ENCODE measurements at places on chromosomes 16 and 17. TPM values are rescaled to one million over a fixed set of nuclear protein-coding genes. Genes with fewer than 3 reads are reported as not detected.
A peak's percentile ranks its signal among the peaks of the same experiment; 100 is the strongest.

GRCh38 chr17:22145605-22146178 is 453.4 kb downstream of the KCNJ18 start:
- no peaks in the 10 kb centered on the region for H3K27me3 ChIP-seq
- H3K4me1 ChIP-seq = no peaks in the 10 kb centered on the region
- H3K27ac ChIP-seq = no peak overlapping the region
- no peaks in the 10 kb centered on the region for H3K36me3 ChIP-seq
- no peak overlapping the region for H3K4me3 ChIP-seq

DNA sequence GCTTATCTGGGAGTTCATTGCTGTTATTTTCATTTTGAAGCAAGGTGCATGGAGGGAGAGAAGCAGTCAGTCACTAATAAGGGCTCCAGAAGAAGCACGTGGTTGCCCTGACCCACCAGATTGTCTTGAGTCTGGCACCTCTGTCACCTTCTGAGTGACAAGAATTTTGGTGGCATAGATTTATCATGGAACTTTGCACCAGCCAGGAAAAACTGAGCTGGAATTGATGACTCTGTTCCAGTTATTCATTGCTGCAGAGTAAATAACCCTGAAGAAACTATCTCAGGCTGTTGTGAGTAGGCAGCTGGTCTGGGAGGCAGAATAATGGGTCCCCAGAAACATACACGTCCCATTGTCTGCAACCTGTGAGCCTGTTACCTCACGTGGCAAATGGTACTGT is 44.8 kb downstream of the HSD17B2 start:
- H3K27ac ChIP-seq = no peak overlapping the region
- DNase-seq = no peak
- H3K27me3 ChIP-seq = peaks cover 20% of the 10 kb centered on the region
- H3K4me3 ChIP-seq = no peak overlapping the region
- H3K36me3 ChIP-seq = no peaks in the 10 kb centered on the region

GRCh38 chr16:19128454-19129200 is 14.9 kb downstream of the ITPRIPL2 start:
- no peaks in the 10 kb centered on the region for H3K36me3 ChIP-seq
- H3K27ac ChIP-seq = no peak overlapping the region
- peaks cover 29% of the 10 kb centered on the region for H3K4me1 ChIP-seq
- DNase-seq = no peak
- H3K4me3 ChIP-seq = no peak overlapping the region
- H3K27me3 ChIP-seq = no peaks in the 10 kb centered on the region

DNA sequence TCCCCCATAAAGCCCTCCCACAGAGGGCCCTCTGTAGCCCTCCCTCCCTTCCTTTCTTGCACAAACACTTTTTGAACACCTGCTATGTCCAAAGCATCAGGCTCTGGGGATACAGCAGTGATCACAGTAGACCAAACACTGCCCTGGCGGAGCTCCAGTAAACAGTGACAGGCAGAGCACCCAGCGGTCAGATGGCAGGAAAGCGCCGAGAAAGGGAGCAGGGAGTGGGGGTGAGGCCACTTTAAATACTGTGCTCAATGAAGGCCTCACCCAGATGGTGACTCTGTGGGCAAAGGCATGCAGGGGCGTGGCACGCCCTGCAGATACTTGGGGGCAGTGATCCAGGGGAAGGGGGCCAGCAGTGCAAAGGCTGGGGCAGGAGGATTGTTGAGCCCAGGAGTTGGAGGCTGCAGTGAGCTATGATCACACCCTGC is 7.6 kb downstream of the PRR29 start:
- no peak overlapping the region for H3K4me3 ChIP-seq
- no peaks in the 10 kb centered on the region for H3K27me3 ChIP-seq
- H3K36me3 ChIP-seq = no peaks in the 10 kb centered on the region

DNA sequence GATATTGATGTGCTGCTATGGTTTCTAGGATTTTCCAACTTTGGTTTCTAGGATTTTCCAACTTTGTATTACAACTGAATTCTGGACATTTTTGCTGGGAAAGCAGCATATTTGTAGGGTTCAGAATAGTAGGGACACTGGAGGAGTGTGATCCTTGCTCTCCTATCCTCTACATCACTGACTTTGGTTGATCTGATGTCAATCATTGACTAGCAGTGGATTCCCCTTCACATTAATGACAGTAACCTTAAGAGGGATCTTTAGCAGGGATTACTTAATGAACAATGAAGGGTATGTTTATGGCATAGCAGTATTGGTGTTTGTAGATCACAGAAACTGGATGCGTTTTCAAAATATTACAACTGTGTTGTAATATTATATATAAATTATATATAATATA is 67.4 kb downstream of the MAP2K4 start:
- no peaks in the 10 kb centered on the region for H3K36me3 ChIP-seq
- no peak overlapping the region for H3K4me3 ChIP-seq
- no peaks in the 10 kb centered on the region for H3K27me3 ChIP-seq

- H3K27ac ChIP-seq = no peak overlapping the region
- no peak for DNase-seq
- peaks cover 4% of the 10 kb centered on the region for H3K4me1 ChIP-seq
- no peak overlapping the region for H3K4me3 ChIP-seq
- H3K27me3 ChIP-seq = no peaks in the 10 kb centered on the region
Measured at GRCh38 chr16:1713933-1714332, 7.9 kb downstream of the MAPK8IP3 start.

DNA sequence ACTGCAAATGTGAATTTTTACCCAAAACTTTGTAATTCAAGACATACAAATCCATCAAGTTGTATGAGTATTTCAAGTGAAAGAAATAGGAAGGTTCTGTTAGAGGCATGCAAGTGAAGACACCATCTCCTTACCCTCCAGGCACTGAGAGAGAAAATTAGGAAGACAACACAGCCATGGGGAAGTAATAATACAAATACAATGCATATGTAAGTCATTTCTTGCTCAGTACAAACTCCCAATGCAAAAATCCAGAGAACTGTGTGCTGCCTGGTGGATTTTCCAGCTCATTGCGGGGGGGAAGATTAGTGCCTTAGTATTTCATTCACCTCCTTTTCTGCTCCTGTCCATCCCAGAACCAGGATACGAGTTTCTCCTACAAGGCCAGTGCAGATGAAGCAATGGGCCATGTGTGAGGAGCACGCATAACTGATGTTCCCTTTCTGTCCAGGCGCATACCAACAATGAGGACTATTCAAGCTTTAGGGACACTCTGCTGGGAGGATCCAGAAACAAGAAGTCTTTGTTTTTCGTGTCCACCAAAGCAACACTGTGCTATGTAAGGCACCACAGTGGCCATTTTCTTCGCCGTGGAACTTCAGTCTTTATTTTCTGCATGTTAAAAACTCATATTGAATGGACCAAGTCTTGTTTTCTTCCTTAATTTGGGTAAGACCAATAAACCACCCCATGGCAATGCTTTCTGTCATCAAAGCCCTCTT is 143.7 kb upstream of the RCVRN start:
- no peak overlapping the region for H3K27ac ChIP-seq
- H3K27me3 ChIP-seq = peaks cover 68% of the 10 kb centered on the region
- no peaks in the 10 kb centered on the region for H3K36me3 ChIP-seq
- no peak overlapping the region for H3K4me3 ChIP-seq
- no peaks in the 10 kb centered on the region for H3K4me1 ChIP-seq

DNA sequence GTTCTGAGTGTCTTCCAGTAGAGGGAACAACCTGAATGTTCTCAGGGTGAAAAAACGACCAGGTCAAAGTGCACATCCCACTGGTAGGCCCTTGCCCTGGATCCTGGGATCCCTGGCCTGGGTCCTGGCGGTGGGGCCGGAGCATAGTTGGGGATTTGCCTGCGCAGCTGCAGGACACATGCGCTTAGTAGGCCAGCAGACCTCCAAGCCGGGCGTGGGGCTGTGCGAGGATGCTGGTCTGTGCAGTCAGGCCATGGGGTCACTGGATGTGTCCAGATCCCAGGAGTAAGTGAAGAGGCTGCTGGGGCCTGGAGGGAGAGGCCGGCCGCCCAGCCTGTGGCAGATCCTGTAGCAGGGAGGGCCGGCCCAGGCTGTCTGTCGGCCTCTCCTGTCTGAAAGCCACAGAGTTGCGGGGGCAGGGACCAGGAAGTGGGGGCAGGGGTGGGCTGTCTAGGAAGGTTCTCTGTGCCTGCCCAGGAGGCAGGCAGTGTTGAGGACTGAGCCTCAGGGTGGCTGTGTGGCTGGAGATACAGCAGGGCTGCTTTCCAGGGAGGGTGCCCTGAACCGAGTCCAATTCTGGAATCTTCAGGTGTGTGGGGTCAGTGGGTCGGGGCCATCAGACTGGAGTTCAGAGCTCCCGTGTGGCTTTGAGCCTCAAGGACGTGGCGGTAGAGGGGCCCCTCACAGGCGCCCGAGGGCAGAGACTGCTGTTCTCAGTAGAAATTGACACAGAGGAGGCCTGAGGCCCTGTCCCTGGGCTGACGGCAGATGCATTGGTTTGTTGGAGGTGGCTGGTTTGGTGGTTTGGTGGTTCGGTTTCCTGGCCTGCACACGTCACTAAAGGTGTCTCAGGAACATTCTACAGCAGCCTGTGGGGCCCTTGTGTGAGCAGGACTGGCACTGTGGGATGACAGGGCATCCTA is 17.2 kb upstream of the NUDT16L1 start:
- H3K27me3 ChIP-seq = no peaks in the 10 kb centered on the region
- H3K4me1 ChIP-seq = peaks cover 25% of the 10 kb centered on the region
- H3K4me3 ChIP-seq = no peak overlapping the region
- no peaks in the 10 kb centered on the region for H3K36me3 ChIP-seq
- no peak overlapping the region for H3K27ac ChIP-seq

DNA sequence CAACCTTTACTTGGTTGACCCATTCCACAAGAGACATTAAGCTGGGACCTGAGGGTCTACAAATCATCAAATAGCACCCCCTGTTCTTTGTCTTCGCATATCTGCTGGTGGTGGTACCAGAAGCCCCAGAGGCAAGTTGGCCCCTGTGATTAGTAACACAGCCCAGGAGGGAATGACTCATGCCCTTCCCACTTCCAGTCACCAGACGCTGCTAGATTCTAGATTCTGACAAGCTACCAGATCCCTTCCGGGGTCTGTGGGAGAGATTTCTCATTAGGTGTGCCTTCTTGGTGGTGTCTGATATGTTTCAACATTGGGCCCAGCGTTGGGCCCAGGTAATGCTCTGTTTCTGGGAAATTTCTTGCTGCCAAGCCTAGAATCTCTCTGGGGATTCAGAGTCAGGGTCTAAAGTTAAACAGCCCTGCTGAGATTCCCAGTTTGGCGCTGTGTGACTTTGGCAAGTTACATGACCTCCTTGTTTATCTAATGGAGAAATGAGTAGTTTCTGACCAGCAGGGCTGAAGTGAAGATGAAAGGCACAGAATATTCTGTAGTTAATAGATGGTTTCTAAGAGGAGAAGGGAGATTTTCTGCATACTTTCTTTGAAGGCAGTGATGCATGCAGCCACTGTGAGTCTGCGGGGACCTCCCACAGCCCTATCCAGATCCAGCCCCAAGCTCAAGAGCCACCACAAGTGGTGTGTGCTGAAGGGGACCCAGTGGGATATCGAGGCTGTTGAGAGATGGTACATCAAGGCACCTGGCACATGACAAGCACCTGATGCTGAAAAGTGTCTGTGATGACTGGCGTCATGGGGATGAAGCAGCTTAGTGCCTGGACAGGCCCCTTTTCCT is 3.9 kb downstream of the TRPV2 start:
- H3K27me3 ChIP-seq = no peaks in the 10 kb centered on the region
- peak; percentile 66 for DNase-seq
- peak overlapping the region; percentile 71 for H3K27ac ChIP-seq
- no peaks in the 10 kb centered on the region for H3K36me3 ChIP-seq
- H3K4me3 ChIP-seq = peak overlapping the region; percentile 22
- H3K4me1 ChIP-seq = peaks cover 38% of the 10 kb centered on the region

DNA sequence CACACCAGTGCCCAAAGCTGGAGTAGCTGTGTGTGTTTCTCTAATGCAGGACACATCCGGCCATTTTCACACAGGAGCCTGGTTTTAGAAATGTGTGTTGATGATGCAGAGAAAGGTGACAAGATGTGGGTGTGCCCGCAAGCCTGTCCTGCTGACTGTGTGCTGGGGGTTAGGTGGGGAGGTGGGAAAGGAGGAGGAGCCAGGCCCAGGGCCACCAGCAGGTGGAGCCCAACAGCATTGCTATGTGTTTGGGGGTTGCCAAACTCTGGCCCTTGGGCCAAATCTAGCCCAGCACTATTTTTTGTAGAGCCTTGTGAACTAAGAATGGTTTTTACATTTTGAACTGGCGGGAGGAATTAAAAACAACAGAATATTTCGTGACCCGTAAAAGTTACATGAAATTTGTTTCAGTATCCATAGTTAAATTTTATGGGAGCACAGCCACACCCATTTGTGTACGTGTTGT is 61.7 kb upstream of the LGALS9 start:
- H3K27me3 ChIP-seq = no peaks in the 10 kb centered on the region
- DNase-seq = peak; percentile 44

- H3K36me3 ChIP-seq = no peaks in the 10 kb centered on the region
- no peak overlapping the region for H3K4me3 ChIP-seq
- H3K4me1 ChIP-seq = no peaks in the 10 kb centered on the region
Measured at GRCh38 chr16:86496262-86496928, 13.9 kb upstream of the FOXF1 start.

DNA sequence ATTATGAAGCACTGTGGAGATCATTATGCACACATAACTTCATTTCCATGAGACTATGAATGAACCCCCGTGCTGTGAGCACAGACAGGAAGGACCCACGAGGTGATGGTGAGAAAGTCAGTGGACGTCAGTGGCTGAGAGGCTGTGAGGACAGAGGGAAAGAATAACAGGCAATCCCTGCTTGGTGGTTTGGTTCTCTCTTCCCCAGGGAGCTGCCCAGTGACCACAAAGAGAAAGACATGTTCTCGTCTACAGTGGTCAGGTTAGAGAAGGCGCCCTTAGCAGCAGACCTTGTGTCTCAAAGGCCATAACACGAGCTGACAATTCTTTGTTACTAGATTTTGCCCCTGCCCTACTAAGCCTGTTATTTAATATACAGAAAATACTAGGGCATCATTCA is 609.2 kb downstream of the TOX3 start:
- H3K36me3 ChIP-seq = no peaks in the 10 kb centered on the region
- H3K4me3 ChIP-seq = no peak overlapping the region
- H3K27ac ChIP-seq = no peak overlapping the region
- no peaks in the 10 kb centered on the region for H3K4me1 ChIP-seq
- H3K27me3 ChIP-seq = peaks cover 24% of the 10 kb centered on the region

- H3K4me1 ChIP-seq = no peaks in the 10 kb centered on the region
- H3K4me3 ChIP-seq = no peak overlapping the region
- DNase-seq = no peak
- no peak overlapping the region for H3K27ac ChIP-seq
- peaks cover 11% of the 10 kb centered on the region for H3K36me3 ChIP-seq
Measured at GRCh38 chr16:55572439-55572838, 6.0 kb downstream of the CAPNS2 start.

DNA sequence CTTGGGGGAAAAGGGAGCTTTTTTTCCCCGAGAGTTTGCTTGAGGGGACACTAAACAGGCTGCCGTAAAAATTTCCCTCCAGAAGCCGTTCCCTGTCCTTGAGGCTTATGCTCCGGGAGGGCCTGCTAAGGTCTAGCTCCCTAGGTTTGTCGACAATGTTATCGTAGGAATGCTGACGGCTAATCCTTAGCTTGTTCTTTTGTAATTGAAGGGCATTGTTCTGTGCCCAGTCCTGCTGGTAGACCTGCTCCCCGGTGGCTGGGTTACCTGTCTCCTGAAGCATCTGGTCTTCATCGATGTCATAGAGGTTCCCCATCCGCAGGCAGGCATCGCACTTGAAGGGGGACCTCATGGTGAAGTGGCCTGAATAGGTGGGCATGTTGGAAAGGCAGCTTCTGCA is 418.7 kb downstream of the GRIN2A start:
- H3K4me1 ChIP-seq = no peaks in the 10 kb centered on the region
- H3K4me3 ChIP-seq = no peak overlapping the region

- H3K4me3 ChIP-seq = no peak overlapping the region
- no peaks in the 10 kb centered on the region for H3K27me3 ChIP-seq
- H3K36me3 ChIP-seq = no peaks in the 10 kb centered on the region
- H3K27ac ChIP-seq = no peak overlapping the region
- DNase-seq = no peak
- no peaks in the 10 kb centered on the region for H3K4me1 ChIP-seq
Measured at GRCh38 chr16:61797961-61798507, 238.2 kb downstream of the CDH8 start.

Gene KRTAP4-1
- not detected for total RNA-seq

Gene KRTAP4-3
- total RNA-seq = not detected

Gene ATAD5
- total RNA-seq = 12.5 TPM

Gene CA7
- total RNA-seq = not detected

Gene G6PC3
- 70.9 TPM for total RNA-seq
